ENCODE measurements at places on chromosomes 16 and 17.

- DNase-seq, result no peak
Observed at GRCh38 chr17:78529251-78529650, 47.9 kb downstream of the DNAH17 start.

DNA sequence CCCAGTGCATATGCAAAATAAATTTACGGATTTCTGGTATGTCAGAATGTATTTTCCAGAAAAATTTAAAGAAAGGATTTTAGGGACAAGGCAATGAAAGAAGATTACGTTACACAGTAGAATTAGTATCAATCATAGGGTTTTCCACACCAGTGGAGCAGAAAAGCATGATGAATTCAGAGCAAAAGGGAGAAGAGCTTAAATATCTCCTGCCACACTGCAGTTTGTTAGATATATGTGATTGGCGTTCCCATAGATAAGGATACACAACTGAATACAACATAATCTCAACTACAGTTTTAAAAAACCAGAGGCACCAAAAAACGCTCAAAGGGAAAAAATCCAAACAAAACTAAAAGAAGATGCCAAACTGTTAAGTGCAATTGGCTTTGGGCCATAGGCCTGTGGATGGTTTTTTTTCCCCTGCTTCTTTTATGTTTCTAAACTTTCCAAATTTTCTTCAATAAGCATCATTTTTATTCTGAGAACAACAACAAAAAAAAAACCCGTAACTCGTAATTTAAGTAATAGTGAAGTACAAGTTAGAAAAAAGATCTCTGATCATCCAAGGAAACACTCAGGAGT is 22.3 kb downstream of the MARF1 start:
- DNase-seq, result no peak

GRCh38 chr16:30924076-30924912 is 922 bp downstream of the FBXL19 start:
- peak; percentile 86 for DNase-seq

- DNase-seq, result peak; percentile 48
Observed at GRCh38 chr17:43641416-43641815, 20.3 kb downstream of the MEOX1 start.

DNA sequence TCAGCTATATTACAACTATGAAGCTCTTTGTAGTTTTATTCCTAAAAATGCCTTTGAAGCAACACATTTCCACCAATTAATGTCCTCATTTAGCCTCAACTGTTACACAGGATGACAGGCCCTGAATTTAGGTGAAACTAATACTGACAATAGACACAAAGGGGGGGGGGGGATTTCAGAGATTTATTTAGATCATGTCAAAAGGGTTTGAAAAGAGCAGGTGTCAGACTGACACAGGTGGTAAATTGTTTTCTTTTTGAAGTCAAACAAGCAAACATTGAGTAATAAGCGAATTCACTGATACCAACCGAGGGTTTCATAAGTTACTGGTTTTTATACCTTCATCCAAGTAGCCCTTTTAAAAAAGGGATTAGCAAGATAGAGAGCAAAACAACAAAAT is 40.8 kb downstream of the KANSL1 start:
- no peak for DNase-seq

- no peak for DNase-seq
Observed at GRCh38 chr17:29076722-29077121, 33.8 kb downstream of the PIPOX start.

DNA sequence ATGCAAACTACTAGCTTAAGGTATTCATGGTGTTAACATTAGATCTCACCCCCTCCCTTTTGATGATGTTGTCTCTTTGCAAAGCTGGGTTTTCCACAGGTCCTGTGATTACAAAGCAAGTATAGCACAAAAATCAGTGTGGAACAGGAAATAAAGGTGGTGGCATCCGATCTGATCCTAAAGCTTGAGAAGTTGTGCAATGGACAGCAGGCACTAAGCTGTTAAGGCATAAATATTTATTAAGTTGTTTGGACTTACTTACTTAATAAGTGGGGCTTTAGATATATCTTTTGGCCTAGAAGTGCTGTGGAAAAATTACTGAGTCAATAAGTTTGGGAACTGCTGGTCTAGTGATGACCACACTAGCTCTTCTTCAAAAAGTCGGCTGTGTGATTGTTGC is 5.0 kb downstream of the GLP2R start:
- no peak for DNase-seq

DNA sequence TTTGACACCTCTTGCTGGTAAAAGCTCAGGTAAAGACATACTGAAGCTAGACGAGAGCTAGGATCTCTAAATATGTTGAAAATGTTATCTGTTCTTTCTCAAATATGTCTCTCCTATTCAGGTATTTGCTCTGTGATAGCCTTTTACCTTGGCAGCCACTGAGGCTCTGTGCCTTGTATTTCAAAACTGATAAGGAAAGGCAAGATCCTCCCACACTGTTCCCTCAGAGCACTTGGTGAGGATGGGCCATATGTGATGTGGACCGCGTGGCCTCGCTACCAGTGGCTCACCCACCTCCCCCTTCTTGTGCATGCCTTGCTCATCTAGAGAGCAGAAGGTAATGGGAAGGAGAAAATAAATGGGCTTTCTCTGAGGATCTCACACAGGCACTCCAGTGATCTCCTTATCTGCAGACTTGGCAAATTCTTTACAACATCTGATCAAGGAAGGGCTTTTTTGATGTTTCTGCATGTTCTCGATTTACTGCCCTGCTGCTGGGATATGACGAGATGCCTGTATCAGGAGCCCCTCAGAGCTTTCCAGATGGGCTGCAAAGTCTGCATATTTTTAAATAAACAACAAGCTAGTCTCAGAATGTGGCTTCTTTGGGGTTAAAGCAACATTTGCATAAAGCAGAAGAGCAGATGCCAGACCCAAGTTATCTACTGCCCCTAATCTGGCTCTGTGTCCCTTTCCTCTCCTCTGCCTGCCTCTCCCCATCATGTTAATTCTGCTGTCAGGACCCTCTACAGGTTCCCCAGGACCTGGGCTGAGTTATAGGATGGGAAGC is 16.9 kb downstream of the HOXB1 start:
- no peak for DNase-seq

DNA sequence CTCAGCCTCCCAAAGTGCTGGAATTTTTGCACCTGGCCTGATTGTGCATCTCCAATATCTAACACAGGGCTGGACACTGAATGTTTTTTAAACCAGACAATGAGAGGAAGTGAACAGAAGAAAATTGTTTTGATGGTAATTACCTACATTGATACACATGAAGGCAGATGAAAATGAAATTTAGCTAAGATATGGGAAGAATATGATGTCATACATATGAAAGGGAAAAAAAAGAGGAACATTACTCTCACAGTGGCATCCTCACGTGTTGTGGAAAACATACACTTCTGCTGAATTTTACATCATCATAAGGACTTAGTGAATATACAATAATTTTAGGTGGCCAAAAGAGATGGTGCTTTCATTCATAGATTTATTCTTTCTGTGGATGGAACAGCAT is 111.7 kb downstream of the SYCE1L start:
- DNase-seq, result no peak

- no peak for DNase-seq
Observed at GRCh38 chr16:17271687-17272086, 199.1 kb downstream of the XYLT1 start.

DNA sequence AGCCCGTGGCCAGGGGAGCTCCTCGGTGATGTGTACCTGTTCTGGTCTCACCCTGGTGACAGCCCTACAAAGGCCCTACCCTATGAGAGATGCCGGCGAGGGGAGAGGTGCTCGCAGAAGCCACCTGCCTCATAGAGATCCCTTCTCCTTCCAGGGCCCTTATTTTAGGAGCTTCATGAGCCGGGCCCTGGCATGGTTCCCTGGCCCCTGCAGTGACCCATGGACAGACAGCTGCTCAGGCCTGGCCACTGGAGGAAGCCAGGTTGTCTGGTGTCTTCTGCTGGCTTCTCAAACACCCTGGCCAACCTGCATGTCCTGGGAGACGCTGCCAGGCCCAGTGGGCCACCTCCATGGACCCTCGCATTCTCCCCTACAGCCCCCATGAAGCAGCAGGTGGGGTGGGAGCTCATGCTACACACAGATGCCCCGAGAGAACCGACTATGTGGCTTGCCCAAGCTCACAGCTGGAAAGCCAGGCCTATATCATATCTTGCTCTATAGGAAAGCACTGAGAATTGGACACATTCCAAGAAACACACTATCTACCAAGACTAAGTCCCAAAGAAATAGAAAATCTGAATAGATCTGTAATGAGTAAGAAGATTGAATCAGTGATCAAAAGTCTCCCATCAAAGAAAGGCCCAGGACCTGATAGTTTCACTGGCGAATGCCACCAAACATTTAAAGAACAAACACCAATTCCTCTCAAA is 7.2 kb upstream of the AATK start:
- no peak for DNase-seq

GRCh38 chr16:72561-73548 is at the start of gene RHBDF1:
TSS of gene RHBDF1 (minus strand) at chr16:72631. CDS start at chr16:65015, 7,616 bp downstream.
- peak; percentile 57 for DNase-seq

- DNase-seq, result no peak
Observed at GRCh38 chr17:37360632-37361031, 15.2 kb upstream of the C17orf78 start.

- peak; percentile 98 for DNase-seq
Observed at GRCh38 chr17:781805-782731, at the start of the genes GLOD4 and MRM3. TSS of gene GLOD4 (minus strand) at chr17:782280. CDS start at chr17:782255, 25 bp downstream. TSS of gene MRM3 (plus strand) at chr17:782353. CDS start at chr17:782379, 26 bp downstream.

- DNase-seq, result peak; percentile 71
Observed at GRCh38 chr17:80899402-80900268, 92.0 kb upstream of the CHMP6 start.

GRCh38 chr17:38900978-38901656 is 24.3 kb upstream of the LASP1NB start:
- DNase-seq, result no peak

- no peak for DNase-seq
Observed at GRCh38 chr17:76997981-76998531, 129.9 kb downstream of the MGAT5B start.

- DNase-seq, result no peak
Observed at GRCh38 chr17:32266051-32266388, 388 bp downstream of the RHBDL3 start.

GRCh38 chr17:60600490-60601446 is 775 bp downstream of the PPM1D start:
- DNase-seq, result peak; percentile 87

DNA sequence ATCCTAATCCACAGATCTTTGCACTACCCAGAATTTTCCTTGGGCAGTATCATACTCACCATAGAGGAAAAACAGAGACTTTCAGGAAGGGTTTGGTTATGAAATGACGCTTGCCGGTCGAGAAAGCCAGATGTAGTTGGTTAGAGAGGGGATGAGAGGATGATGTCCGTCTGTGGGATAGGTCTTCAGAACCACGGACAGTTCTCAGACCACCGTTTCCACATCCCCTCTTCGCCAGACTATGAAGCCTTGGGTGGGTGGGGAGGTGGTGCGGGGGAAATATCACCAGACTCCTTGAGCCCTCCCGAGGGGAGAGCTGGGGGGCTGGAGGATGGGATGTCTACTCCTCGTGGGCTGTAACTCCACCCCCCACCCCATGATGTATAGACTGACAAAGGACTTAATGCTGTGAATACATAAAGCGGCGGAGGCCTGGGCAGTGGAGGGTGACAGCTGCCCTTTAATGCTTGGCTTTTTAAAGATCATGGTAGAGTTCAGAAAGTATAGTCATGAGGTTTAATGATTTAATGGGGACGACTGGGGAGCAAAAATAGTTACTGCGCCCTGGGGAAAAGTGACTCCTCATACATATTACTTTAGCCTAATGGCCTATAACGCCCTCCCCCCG is 96.6 kb downstream of the MRM1 start:
- DNase-seq, result no peak

DNA sequence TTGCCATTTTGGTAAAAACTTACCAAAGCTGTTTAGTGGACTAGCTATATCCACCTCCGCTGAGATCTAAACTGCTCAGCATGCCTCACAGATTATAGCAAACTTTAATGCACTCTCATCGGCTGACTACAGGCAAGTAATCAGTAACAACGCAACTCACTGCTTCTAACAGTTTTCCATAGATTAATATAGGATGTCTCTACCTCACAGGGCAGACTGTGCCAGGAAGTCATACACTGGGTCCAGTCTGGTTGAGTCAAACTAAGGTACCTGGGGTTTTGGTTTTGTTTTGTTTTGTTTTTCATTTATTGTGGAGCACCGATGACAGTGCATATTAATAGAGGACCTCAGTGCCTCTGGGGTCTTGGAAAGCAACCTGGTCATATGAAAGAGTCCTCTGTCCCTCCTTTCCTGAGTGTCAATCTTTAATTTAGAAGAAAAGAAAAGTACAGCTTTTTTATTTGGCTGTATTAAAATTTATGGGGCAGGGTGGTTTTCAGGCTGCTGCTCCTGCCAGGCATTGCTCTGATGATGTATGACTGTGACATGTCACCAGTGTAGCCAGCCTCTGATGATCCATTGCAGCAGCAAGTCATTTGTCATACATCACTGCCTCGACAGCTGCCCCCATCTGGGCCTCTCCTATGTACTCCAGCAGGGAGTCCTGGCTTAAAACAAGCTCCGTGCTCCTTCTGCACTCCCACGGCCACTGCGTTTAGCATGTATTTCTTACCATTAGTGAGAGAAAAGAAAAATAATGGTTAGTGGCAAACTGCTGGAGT is 854.1 kb downstream of the KCNJ2 start:
- no peak for DNase-seq

GRCh38 chr16:67277999-67278772 is 1.1 kb upstream of the PLEKHG4 start:
- no peak for DNase-seq

- DNase-seq, result peak; percentile 4
Observed at GRCh38 chr16:25192096-25192495, 24.7 kb upstream of the AQP8 start.

DNA sequence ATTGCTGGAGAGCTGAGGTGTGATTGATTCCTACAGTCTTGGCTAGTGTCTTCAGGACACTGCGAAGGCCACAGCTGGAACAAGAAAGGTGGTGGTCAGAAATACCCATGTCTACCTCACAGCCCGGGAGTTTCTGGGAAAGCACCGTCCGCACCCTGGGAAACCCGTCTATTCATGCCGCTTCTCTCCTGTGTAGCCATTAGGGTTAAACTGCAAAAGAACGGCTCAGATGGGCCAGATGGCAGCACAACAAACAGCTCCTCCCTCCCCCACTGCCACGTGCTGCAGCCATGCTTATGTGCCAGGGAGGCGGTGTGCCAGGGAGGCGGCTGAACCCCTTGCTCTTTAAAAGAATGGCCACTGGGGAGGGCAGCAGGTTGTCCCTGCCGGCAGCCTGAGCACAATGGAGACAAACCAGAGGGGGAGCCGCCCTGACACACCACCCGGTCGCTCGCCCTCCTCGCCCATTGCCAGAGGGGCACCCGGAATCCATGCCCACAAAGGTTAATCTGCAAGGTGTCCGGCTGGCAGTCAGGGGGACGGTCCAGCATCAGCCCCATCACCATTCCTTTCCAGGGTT is 65.2 kb downstream of the CYTH1 start:
- peak; percentile 47 for DNase-seq

DNA sequence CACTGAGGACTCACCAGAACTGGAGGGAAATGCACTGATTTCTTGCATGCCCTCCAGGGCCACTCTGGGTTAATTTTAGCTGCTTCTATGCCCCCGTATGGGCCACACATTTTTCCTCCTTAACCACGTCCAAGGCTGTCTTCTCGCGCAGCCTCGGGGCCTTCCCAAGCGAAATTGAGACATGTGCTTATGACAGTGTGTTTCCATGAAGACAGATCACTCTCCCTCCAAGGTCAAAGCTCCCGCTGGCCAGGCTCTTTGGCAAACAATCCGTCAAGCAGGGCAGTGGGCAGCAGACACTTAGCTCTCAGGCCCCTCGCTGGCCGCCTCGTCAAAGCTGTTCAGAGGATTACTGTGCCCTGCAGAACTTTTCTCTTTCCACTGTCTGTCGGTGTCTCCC is 243.0 kb upstream of the N4BP1 start:
- DNase-seq, result no peak

GRCh38 chr16:19294156-19294649 is 8.7 kb downstream of the CLEC19A start:
- no peak for DNase-seq

Data from left lung (tissue), 14 donors.